ENCODE measurements at places on chromosomes 1 and 21.

- no peak for DNase-seq
These were observed 183.4 kb downstream of the TNFSF18 start for GRCh38 chr1:172867216-172867818.

DNA sequence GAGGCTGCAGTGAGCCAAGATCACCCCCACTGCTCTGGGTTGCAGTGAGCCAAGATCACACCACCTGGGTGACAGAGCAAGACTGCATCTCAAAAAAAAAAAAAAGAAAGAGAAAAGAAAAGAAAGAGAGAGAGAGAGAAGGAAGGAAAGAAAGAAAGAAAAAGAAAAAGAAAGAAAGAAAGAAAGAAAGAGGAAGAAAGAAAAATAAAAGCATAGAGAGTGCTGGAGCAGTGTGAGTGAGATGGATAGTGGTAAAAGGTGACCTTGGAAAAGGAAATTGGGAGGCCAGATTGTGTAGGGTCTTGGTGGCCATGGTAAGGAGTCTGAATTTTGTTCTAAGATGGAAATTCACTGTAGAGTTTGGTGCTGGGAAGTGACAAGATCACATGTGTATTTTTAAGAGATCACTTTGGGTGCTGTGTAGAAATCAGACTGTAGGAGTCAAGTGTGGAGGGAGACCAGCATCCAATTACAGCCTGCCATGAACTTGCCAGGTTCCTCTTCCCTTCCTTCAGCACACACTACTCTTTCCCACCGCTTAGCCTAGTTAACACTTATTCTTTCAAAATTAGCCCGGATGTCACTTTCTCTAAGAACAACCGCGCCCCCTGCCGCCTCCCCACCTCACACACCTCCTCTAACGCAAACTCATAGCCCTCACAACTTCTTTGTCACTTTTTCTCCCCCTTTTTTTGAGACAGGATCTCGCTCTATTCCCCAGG is 17.9 kb downstream of the MTX1 start:
- DNase-seq, result peak; percentile 77

DNA sequence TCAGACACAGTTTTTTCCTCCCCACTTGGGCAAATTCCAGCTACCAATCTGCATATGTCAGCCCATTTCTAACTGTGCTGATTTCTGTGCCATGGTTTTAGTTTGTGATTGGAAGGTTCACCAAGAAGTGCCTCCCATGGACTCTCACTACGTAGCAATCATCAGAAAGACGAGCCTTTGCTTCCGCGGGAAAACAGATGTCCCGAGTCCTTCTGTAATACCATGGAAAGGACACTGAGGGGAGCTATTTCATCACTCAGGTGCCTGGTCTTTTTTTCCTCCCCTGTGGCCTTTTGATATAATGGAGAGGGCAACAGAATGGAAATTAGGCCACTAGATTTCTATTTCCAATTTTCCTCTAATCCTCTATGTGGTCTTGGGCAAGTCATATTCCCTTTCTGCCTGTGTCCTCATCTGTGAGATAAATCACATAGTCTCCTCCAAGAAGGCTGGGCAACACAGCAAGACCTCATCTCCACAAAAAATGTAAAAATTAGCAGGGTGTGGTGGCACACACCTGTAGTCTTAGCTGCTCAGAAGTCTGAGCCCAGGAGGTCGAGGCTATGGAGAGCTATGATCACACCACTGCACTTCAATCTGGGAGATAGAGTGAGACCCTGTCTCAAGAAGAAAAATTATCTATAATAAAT is 24.8 kb downstream of the LEMD1 start:
- peak; percentile 47 for DNase-seq

DNA sequence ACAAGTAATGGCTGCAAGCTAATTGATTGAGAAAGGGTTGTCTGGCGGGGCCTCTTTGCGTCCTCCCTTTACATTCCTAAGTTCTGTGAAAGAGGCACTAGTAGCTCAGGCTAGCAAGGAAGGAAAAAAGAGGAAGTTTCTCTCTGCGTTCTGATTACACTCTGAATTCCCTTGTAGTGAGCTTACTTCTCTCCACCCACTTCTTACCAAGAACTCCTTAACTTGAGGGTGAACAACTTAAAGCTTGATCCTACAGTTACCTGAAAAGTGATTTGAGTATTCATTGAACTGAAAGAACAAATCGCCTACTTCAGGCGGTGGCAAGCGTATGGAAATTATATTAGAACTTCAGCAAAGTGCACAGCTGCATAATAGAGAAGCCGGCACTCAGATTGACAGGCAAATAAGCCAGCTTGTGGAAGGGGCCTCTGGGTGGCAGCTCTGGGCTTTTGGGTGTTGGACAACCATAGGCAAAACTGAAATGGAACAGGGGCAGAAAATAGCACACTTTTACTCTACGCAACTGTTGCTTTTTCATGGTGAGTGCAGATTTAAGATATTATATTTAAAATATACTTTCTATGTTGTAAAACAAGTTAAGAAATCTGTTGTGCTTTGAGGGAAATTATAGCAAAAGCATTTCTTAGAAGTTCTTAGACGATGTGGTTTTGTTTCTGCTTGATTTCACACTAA is 464.5 kb downstream of the USP25 start:
- peak; percentile 53 for DNase-seq

DNA sequence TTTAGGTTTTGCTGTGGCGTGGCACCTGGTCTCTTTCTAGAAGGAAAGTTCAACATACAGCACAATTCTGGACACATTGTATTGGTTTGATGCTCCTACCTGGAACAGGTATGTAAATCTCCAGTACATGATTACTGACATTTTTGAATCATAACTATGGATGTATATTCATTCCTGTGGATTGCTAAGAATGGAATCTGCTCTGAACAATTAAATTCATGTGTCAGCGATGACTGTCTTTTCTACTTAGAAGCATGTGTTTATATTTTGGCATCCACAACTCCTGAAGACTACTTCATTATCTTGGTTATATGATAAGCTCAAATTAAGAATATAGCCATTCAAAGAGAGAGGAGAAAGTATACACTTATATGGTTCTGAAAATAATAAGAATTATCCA is 291.8 kb downstream of the CHRM3 start:
- DNase-seq, result no peak

Data from kidney capillary endothelial cell (primary cell).